ENCODE measurements at places on chromosomes 2 and 18.

DNA sequence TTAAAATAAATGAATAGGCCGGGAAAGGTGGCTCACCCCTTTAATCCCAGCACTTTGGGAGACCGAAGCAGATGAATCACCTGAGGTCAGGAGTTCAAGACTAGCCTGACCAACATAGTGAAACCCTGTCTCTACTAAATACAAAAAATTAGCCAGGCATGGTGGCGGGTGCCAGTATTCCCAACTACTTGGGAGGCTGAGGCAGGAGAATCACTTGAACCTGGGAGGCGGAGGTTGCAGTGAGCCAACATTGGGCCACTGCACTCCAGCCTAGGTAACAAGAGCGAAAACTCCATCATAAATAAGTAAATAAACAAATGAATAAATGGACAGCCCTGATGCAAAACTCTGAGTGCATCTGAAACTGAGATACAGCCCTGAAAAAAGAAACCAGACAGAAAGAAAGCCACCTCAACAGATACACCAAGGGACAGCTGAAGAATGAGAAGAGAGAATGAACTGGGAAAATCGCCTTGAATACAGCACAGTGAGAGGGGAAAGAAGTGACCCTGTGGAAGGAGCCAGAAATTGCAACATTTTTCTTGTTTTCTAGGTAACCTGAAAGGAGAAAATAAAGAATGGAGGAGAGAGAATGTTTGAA is 64.4 kb downstream of the TRABD2A start:
- DNase-seq = no peak

GRCh38 chr2:142914507-142915313 is 37.2 kb downstream of the KYNU start:
- DNase-seq = no peak

GRCh38 chr18:54843314-54843713 is 15.0 kb downstream of the RAB27B start:
- DNase-seq = no peak

DNA sequence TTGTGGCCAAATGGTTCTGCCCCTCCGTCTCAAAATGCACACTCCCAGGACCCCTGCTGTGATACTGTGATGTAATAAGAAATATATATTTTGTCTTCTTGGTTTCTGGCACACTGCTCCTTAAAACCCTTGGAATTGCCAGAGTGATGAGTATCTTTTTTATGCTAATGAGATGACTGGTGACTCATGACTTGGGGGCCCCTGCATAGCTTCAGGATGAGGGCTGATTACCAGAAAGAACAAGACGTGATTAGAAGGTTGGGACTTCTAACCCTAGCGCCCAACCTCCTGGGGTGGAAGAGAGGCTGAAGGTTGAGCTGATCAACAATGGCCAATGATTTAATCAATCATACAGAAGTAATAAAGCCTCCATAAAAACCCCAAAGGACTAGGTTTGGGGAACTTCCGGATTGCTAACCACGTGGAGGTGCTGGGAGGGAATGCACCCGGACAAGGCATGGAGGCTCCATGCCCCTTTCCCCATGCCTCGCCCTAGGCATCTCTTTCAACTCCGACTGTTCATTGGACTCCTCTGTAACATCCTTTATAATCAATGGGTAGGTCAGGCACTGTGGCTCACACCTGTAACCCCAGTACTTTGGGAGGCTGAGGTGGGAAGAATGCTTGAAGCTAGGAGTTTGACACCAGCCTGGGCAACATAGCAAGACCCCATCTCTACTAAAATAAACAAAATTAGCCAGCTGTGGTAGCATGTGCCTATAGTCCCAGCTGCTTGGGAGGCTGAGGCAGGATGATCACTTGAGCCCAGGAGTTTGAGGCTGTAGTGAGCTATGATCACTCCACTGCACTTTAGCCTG is 89.1 kb downstream of the HS1BP3 start:
- DNase-seq = peak; percentile 28

DNA sequence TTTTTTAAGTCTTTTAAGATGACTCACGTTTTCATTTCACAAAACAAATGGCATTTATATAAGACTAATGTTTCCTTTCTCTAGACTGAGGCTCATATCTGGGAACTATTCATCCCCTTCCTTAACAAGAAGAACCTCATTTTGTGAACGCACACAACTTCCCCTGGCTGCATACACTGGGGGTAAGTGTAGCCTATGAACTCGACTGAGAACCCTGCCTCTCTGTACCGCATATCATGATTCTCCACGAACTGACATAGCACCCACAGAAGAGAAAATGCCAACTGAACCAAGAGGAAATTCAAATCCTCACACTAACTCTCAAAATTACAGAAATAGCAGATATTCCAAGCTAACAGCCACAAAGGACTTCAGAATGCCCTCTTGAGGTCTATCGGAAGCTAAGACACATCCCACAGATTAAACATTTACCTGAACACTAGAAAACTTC is 236.7 kb downstream of the TCF4 start:
- no peak for DNase-seq

GRCh38 chr2:96356889-96357288 is 21.3 kb downstream of the NCAPH start:
- no peak for DNase-seq

GRCh38 chr2:111159641-111160040 is 38.9 kb downstream of the BCL2L11 start:
- DNase-seq = no peak

DNA sequence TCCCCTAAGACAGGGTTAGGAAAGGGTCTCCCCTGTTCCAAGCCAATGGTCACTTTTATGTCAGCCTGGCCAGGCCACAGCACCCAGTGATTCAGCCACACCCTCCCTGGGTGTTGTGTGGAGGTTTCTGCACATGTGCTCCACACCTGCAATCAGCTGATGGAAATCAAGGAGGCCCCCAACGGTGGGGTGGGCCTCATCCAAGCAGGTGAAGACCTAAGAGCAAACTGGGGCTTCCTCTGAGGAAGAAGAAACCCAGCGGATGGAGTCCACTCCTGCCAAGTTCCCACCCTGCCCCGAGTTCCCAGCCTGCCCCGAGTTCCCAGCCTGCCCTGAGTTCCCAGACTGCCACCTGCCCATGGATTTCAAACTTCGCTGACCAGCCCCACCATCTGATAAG is 55.4 kb downstream of the KIF1A start:
- no peak for DNase-seq

- DNase-seq = no peak
These were observed 11.3 kb downstream of the MYO7B start for GRCh38 chr2:127546797-127547196.

DNA sequence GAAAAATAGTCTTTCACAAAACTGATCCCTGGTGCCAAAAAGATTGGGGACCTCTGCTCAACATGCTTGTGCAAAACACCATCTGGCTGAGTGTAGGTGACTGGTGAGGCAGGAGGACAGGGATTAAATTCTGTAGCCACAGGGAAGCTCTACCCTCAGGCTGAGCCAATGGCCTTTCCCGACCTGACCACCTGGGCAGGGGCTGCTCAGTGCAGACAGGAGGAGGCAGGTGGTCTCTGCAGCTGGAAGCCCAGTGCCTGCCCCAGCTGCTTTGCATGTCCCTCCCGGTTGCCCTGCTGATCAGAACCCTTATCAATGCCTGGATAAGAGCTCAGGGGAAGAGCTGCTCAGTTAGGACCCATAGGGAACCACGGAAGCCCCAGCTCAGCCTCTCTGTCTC is 235.3 kb downstream of the ANKRD36 start:
- DNase-seq = no peak

DNA sequence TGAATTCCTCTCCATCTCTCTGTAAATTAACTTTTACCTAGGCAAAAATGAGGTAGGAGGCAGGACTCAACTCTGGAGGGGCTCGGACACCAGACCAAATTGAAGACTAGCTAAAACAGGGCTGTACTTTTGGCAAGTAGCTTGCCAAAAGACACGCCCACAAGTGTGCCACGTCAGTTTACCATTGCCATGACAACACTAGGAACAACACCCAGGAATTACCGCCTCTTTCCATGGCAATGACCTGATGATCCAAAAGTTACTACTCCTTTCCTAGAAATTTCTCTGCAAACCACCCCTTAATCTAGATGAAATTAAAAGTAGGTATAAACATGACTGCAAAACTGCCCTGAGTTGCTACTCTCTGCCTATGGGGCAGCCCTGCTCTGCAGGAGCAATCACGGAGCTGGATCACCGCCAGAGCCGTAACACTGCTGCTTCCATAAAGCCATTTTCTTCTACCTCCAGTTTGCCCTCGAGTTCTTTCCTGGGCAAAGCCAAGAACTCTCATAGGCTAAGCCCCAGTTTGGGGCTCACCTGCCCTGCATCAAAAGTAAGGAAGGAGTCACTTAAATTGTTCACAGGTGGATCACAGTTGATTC is 66.0 kb upstream of the FAM136A start:
- no peak for DNase-seq

DNA sequence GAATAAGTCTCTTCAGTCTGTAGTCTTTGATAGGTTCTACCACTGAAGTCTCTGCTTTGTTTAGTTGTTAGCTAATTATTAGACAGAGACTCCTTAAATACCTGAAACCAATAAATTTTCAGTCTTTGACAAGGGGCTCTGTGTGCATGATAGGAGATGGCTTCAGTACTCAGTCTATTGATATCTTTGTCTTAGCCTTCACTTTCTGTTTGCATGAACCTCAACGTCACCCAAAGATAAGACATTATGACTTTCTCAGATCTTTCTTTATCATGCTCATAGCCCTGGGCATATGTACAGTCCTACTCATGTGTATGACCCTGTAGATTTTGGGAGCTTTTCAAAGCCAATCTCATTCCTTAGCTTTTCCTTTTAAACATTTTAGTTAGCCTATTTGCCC is 183.5 kb upstream of the GCFC2 start:
- DNase-seq = no peak

GRCh38 chr2:224910574-224910925 is 131.7 kb downstream of the DOCK10 start:
- DNase-seq = no peak

DNA sequence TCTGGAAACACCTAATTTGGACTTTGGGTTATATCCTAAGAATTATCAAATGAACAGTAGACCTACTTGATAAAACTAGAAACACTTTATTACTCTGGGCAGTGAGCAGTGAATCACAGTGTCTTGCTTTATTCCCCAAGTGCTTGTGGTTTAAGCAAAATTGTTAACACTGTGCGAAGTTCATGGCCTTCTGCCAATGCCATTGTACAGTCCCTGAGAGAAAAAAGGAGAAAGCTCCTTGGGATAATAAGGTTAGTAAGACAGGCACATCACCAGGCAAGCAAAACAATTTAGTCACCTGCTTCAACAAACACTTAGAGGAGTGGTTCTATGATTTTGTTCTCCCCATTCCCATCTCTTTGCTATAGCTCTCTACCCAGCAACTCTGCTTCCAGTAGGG is 39.8 kb downstream of the ADCYAP1 start:
- peak; percentile 13 for DNase-seq

- DNase-seq = no peak
These were observed 1345.8 kb upstream of the LRRTM1 start for GRCh38 chr2:81650048-81650971.

DNA sequence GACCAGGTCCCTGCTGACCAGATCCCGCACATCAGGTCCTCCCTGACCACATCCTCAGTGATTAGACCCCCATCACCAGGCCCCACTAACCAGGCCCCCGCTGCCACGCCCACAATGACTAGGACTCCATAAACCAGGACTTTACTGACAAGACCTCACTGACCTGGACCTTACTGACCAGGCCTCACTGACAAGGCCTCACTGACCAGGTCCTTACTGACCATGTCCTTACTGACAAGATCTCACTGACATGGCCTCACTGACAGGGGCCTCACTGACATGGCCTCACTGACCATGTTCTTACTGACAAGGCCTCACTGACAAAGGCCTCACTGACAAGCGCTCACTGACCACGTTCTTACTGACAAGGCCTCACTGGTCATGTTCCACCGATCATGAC is 107.9 kb upstream of the TEKT4 start:
- DNase-seq = no peak

- no peak for DNase-seq
These were observed at the start of gene PLEKHM3 for GRCh38 chr2:208025037-208025813. Gene PLEKHM3 (minus strand): TSS chr2:208025527. CDS start chr2:208001639, 23,888 bp downstream.

DNA sequence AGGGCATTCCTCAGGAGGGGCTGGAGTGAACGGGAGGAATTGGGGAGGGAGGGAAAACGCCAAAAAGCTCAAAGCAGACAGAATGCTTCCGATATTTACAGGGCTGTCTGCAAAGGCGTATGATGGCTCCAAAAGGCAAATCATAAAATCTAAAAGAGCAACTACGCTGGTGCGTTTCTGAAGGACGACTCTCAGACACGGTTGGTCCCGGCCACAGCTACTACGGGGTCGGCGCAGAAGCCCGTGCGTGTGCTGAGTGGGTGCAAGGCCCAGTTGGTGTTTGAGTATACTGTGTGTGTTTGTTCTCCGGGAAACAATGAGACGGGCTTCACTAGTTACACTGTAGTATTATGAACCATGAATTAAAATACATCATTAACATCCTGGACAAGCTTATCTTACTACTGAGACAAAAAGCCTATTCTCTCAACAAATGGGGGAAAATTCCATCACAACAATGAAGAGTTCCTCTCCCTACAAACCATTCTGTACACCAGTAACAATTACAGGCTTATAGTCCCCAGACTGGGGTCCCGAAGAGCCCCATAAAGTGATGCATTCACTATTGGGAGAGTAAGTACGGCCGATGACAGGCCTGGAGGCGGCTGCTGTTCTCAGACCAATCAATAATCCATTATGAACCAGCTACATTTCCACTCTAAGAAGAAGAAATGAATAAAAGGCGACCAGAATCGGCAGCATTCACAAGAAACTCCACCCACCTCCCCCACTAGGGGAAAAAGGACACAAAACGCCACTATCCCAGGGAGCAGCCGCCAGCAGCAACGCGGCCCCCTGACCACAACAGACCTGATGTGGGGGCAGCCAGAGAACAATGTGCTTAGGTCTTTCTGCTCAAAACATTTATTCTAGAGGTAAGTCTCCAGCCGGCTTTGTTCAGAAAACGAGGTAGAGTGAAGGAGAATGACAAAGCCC is 43.4 kb downstream of the ZNF516 start:
- DNase-seq = no peak

GRCh38 chr18:79933765-79934164 is 17.7 kb downstream of the SLC66A2 start:
- peak; percentile 45 for DNase-seq

GRCh38 chr2:113309655-113310387 is 31.1 kb upstream of the PAX8 start:
- no peak for DNase-seq

DNA sequence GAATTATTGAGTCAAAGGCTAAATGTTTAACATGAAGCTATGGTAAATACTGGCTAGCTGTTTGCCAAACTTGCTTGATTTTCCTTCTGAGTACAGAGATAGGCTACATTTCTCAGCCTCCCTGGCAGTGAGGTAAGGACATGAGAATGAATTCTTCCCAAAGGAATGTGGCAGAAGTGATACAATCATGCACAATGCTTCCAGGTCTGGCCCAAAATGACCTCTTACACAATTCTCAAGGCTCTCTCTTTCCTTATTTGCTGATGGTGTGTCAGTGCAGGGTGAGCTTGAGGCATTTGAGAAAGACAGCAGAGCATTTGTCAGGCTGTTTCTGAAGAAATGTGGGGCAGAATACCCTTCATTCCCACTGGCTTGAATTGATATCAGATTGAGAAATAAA is 95.6 kb upstream of the NABP1 start:
- peak; percentile 67 for DNase-seq

DNA sequence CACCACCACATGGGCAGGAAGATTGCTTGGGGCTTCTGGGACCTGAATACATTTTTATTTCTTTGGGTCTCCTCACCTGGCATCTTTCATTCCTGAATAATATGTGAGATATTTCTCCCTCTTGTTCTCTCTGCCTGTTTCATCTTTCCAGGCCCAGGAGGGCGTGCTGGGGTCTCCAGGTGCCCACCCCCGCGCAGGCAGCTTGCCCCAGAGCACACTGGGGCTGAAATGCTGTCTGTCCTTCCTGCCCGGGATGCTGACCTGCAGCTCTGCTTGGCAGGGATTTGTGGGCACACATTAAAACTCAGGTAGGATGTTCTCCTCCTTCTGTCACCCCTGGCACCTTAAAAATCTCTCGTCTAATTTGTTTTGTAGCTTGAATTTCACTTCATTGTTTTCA is 39.7 kb upstream of the TEX51 start:
- no peak for DNase-seq
